ENCODE measurements at places on chromosomes 7 and 10. TPM values are rescaled to one million over a fixed set of nuclear protein-coding genes. Genes with fewer than 3 reads are reported as not detected.
A peak's percentile ranks its signal among the peaks of the same experiment; 100 is the strongest.

CYP2C18 gene
- total RNA-seq = not detected

RAB19 gene
- not detected for total RNA-seq

- no peak for DNase-seq
Observed at GRCh38 chr7:123485187-123485586, 49.2 kb downstream of the IQUB start.

- DNase-seq = no peak
Observed at GRCh38 chr7:117200132-117200531, 122.7 kb downstream of the WNT2 start.

- no peak for DNase-seq
Observed at GRCh38 chr7:54632696-54633095, 90.5 kb downstream of the VSTM2A start.

DNA sequence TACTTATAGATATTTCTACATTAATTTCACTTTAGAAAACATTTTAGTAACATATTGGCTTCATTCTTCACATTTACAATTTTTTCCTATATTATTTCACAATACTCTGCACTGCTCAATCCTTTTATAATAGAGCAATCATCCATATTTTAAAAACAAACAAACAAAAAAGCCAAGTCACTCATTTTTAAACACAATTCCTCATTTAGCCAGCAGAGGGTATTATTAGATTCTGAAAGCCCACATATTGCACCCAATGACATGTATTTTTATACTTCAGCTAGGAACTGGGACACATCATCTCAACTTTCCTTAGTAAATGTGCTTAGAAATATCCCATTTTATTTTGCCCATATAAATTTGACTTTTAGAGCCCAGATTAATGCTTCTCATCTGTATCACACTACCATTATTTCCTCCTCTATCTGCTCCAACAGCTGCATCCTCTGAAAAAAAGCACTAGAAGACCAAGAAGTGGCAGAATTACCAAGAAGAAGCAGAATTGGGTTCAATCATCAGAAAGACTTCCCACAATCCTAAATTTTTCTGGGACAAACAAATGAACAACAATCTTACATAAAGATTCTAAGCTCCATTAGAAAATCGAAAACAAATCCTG, 29.5 kb downstream of the CTNNA3 start:
- DNase-seq = no peak

DNA sequence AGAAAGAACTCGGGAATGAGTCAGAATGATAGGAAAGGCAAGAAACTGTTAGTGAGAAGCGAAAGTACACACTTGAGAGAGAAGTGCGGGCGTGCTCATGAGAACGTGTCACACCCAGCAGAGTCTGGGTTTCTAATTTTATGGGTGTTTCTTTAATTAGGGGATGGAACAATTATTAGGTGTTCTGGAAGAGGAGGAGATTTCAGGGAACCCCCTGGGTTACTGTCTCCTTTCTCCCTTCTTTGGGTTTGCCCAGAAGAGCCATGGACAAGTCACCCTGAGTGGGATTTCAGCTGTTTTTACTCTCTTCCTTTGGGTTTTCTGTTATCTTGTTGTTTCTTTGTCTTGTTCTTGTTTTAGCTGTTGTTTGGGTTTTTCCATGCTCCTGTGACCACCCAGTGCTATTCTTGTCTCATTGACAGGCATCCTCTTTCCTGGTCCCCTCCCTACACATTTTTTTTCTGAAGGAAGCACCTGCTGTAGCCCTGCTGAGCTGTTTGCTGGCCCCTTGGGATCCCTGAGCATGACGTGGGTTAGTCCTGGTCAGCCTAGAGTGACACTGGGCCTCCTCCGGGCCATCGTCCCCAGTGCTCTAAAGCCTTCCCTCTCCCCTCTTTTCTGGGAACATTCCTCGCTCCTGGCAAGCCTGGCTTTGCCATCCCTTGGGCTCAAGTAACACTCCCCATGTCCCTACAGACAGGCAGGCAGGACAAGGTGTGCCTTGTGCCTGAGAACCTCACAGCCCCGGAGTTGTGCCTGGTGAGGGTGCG, 3.5 kb downstream of the SH2D4B start:
- no peak for DNase-seq

GRCh38 chr10:43394868-43395267, 14.1 kb downstream of the HNRNPF start:
- DNase-seq = no peak

DNA sequence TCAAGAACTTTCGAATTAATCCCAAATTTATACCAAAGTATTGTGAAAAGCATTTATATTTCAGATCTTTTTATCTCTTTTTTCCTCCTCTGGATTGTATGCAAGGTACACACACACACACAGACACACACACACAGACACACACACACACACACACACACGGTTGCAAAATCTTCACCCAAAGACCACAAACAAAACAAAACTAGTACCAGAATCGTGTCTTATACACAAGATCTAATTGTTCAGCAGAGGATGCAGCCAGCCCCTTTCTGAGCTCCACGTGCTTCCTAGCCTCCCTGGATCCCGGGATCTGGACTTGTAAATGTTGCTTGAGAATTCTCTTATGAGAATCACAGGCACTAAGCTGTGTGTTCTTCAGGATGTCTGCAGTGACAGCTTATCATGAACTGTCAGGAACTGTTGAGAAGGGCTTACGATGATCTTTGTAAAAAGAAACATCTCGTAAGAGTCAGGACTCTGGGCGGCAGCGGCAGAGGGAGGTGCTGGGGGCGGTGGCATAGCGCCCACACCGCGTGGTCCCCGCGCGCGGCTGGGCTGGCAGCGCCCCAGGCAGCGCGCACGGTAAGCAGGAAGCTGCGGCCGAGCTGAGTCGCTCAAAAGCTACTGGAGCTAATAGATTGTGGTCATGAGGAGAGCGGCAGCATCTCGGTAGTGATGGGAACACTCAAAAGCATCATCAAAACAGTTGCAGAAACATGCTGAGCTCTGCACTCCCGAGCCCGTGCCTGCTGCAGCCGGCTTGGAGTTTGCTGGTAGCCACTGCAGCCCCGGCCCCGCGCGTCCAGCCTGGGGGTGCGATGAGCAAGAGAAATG, 277.6 kb downstream of the GATA3 start:
- peak; percentile 53 for DNase-seq

- no peak for DNase-seq
Observed at GRCh38 chr10:110803239-110803749, 68.4 kb upstream of the PDCD4 start.

TBX20 gene
- total RNA-seq = 1.3 TPM

DNA sequence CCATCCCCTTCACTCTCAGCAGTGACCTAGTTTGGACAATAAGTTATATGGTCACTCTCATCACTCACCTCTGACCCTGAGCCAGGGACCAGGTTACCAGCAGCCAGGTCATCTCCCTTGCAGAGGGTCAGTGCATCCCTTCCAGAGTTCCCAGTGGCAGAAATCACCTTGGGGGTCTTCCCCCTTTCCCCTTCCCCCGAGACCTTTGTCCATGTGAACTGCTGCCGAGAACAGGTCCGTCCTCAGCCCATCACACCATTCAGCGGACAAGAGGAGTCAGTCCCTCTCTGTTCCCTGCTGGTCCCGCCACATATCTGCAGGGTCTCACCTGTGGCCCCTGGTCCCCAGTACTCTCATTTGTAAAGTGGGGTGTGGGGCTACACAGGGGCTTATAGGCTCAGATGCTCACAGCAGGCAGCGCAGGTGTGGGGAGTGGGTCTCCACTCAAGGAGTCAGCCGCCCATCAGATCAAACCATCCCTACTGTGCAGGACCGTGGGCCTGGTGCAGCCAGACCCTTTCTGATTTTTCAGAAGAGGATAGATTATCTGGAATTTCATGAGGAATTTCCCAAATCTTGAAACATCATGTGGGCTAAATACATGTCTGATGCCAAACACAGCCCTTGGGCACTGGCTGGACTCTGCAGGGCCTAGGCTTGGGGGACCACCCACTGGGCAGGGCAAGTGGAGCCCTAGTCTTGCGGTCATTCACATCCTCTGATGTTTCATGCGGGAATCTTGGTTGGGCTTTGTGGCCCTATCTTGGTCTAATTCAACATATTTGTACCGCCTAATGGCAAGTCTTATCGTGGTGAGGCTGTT, 6.5 kb downstream of the DEPP1 start:
- DNase-seq = no peak

DNA sequence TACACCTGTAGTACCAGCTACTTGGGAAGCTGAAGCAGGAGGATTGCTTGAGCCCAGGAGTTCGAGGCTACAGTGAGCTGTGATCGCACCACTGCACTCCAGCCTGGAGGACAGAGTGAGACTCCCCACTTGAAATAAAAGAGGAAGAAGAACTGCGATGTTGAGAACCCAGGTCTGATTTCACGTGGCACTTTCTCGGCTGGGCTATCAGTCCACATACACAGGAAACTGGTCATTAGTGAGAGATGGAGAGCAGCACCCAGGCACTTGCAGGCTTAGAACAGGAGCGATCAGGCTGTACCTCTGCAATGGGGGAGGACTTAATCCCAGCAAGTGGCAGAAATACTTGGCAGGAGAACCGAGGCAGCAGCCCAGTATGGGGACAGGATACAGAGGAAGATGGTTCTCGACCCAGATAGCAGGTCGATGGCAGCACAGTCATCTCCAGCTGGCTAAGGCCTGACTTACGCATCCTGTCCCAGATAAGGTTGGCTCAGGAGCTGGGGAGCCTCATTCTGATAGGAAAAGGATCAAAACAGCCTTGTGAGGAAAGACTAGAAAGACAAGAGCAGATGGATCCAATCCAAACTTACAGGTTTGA, 487.7 kb upstream of the AUTS2 start:
- DNase-seq = no peak

GRCh38 chr10:106424054-106424453, 740.5 kb downstream of the SORCS1 start:
- no peak for DNase-seq

- DNase-seq = no peak
Observed at GRCh38 chr7:102253066-102253972, 33.3 kb upstream of the SH2B2 start.

DENND11 gene
- total RNA-seq = 2.1 TPM

GRM3 gene
- total RNA-seq = not detected

All from MG63 (cell line).